Coronary artery (tissue), 2 donors: ENCODE measurements at places on chromosomes 11 and 22.

GRCh38 chr11:30619767-30620166 is 33.6 kb upstream of the MPPED2 start:
- DNase-seq = no peak

DNA sequence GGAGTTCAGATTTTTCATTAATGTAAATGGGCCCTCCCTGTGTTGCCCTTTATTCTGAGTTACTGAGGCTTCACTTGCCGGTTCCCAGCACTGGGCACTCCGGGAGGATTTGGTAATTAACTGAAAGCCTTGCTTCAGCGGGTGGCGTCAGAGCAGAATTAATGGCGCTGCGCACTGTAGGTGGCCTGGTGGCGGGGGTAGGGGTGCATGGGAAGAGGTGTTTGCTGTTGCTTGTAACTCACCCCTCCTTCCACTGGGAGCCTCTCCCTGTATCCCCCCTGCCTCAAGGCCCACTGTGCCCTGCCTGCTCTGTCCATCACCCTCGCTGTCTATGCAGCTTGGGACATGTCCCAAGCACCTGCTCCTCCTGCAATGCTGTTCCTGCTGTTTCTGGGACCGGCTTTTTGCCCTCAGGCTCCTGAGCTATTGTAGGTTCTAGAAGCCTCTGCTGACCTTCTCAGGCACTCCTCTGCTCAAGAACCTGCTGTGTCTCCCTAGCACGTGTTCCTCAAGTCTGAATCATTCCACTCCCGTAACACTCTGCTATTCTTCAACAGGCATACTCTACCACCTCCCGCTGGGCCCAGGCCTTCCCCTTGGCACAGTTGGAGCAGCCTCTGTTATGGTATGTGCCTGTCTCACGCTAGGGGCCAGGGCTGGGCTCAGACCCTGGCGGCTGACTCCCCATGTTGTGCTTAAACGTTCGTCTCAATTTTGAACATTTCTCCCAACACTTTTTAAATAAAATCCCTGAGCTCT is 24.4 kb downstream of the ARHGAP8 start:
- DNase-seq = no peak

DNA sequence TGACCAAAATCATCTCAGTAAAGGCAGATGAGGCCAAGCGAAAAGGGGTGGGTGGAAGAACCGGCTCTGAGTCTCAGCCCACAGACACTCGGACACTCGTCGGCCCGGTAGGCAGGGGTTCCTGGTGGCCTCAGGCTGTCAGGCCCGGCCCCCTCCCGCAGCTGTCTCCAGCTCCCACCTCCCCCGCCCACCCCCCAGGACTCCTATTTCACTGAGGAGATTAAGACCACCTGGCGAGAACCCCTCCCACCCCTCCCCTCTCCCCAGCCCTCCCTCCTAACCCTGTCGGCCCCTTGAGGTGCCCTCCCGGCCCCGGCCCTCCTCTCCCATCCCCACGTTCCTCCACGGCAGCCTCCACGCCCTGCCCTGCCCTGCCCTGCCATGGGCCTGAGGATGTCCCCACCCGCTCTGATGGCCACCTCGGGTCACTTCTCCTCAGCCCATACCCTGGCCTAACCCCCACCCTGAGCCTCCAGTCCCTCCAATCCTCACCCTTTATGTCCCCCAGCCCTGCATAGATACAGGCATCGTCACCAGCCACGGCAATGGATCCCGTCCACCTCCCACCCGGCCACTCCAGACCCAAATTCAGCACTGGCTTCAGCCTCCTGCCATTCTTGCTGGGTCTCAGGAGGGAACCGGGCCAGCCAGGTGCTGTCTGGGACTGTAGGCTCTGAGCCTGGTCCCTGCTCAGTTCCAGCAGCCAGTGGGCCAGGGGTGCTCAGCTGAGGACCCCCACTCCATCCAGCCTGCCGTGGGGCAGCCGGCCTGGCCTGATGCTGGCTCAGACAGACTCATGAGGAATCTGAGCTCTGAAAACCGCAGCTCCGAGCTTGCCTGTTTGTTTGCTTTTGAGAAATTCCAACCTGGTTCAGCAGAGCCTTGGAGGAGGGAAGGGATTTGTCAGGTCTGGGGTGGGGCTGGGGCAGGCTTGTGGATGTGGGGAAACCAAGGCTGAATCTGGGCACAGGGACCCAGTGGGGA is 9.8 kb upstream of the TBX1 start:
- DNase-seq = no peak

DNA sequence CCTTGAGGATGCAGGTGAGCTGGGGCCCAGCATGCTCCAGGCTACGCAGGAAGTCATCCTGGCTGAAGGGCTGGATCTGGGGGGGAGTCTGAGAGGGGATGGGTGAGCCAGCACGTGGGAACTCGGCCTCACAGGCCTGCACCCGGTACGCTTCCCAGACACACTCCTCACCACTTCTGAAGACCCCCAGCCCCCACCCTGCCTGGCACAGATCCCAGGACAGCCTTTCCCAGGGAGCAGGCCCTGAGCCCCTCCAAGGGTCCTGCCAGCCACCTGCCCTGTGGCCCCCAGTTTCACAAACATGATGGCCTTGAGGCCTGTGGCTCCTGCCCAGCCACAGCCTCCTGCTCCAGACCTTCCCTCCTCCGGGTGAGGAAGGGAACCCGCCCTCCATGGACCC is 5.6 kb upstream of the PLXNB2 start:
- no peak for DNase-seq

- no peak for DNase-seq
Measured at GRCh38 chr11:24078018-24078417, 418.8 kb upstream of the LUZP2 start.
